Fibroblast of lung (primary cell): ENCODE measurements at places on chromosomes 3 and 15. TPM values are rescaled to one million over a fixed set of nuclear protein-coding genes. Genes with fewer than 3 reads are reported as not detected.
A peak's percentile ranks its signal among the peaks of the same experiment; 100 is the strongest.

DNA sequence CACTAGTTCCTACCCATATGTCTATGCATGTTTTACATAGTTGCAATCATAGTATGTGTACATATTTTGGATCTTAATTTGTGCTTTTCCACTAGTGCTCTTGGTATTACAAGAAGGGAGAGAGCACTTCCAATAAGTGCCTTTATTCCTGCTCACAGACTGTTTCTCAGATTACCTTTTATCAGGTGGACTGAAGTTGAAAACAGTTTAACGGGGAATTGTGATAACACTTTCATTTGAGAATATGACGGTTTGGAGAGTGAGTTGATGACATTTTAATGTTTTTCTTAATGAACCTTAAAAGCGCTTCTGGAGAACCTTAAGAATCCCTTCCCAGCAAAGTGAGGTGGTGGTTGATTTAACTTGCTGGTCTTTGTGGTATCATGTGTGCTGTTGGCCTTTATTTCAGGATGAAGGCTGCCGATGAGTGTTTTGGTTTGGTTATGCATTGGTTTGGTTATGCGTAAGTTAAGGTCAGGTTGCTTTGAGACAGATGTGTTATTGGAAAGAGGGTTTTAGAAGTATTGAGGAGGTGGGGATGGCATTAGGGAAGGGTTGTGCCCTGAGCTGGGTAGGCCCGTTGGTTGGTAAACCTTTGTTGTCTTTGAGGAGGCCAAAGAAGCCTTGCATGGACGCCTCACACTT, 2.8 kb downstream of the EDEM1 start:
- H3K4me3 ChIP-seq: peak overlapping the region; percentile 90
- no peak for DNase-seq

GRCh38 chr3:81095956-81096355, 665.5 kb downstream of the GBE1 start:
- H3K27me3 ChIP-seq: no peaks in the 10 kb centered on the region
- no peaks in the 10 kb centered on the region for H3K36me3 ChIP-seq
- no peaks in the 10 kb centered on the region for H3K4me1 ChIP-seq
- no peak overlapping the region for H3K4me3 ChIP-seq

- no peak for DNase-seq
- no peak overlapping the region for H3K4me3 ChIP-seq
- no peaks in the 10 kb centered on the region for H3K36me3 ChIP-seq
These were observed 110.4 kb downstream of the FILIP1L start for GRCh38 chr3:100003609-100004503.

GRCh38 chr15:31219221-31219620, 107.4 kb upstream of the KLF13 start:
- H3K36me3 ChIP-seq: no peaks in the 10 kb centered on the region
- no peak for DNase-seq
- no peak overlapping the region for H3K27ac ChIP-seq

DNA sequence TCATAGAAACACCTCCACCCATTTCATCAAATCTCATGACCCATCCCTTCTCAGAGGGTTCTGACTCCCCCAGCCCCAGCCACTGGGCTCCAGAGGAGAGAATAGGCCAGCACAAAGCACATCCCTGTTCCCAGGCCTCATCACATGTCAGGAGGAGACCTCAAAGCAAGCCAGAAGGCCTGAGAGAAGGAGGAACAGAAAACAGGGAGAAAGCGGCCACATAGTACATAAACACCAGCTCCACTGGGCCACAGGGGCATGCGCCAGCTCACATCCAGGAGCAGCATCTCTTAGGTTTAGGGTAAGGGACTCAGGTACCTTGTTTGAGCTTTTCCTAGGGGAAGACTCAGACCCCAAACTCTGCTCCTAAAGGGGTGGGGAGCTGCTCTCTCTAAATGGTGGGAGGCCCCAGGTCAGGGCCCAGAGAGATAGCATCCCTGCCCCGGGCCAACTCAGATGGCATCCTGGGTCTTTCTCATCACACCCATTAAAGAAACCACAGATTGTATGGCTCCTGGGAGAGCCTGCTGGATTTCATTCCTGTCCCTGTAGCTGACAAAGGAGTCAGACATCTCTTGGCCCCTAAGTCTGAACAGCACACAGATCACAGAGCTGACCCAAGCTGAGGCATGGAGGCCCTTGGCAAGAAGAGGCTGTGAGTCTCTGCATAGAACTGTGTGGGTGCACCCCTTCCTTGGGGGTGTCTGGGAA, 2.5 kb downstream of the SHF start:
- H3K4me1 ChIP-seq: no peaks in the 10 kb centered on the region
- no peak overlapping the region for H3K4me3 ChIP-seq
- DNase-seq: no peak
- peaks cover 16% of the 10 kb centered on the region for H3K27me3 ChIP-seq

DNA sequence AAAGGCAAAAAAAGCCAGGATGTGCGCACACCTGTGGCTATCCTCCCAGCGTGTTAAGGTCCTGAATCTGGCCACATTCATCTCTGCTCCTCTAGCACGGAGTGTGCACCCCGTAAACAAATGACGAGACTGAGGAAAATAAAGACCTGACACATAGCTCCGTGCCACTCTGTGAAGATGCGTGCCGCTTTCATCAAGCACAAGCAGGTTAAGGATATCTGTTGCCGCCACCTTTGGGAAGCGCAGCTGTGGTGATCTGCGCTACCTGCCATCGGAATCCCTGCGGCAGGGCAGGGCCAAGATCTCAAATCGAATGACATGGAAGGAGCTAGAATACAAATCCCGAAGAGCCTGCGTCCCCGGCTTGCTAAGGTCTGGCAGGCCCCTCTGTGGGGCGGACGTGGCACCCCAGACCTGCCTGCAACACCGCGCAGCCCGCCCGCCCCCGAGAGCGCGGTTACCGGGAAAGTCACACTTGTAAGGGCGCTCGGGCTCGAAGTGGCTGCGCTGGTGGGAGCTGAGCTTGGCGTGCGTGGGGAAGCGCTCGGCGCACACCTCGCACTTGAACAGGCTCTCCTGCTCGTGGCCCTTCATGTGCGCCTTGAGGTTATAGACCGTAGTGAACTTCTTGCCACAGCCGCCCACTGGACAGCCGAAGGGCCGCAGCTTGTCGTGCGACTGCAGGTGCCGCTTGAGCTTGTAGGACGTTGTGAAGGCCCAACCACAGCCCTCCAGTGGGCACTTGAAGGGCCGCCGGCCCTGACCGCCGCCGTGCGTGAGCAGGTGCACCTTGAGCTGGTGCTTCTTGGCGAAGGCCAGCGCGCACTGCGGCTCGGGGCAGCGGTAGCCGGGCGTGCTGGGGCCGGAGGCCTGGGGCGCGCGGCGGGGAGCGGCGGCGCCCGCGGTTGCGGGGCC, 936 bp downstream of the ZXDC start:
- peak overlapping the region; percentile 68 for H3K27ac ChIP-seq
- DNase-seq: peak; percentile 41
- no peaks in the 10 kb centered on the region for H3K27me3 ChIP-seq

DNA sequence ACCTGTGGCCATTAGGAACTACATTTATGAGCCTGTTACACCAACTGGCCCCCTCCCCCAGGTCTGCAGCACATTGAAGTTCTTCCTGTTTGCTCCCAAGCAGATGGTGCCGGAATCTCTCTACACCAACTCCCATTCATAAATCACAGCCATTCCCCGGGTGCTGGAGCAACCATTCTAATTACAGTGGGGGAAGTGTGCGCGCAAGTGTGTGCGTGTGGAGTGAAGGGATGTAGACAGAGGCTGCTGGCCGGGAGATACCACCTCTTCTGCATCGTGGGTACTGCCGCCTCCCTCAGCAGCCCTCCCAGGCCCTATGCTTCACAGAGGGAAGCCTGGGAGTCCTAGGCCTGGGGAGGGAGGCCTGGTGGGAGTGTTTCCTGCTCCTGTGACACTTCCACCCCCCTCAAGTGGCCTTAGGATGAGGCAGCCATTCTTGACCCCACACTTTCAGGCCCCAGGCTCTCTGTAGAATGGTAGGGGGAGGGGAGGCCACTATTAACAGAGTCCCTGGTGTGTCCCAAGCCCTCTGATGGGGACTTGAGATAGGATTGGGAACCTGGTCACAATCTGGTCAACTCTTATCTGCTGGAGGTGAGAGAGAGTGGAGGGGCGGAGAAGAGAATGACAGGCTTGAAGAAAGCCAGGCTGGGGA, 69.1 kb downstream of the MAGEF1 start:
- no peaks in the 10 kb centered on the region for H3K4me1 ChIP-seq
- no peak overlapping the region for H3K27ac ChIP-seq
- H3K36me3 ChIP-seq: no peaks in the 10 kb centered on the region

- no peaks in the 10 kb centered on the region for H3K27me3 ChIP-seq
- no peak overlapping the region for H3K4me3 ChIP-seq
- H3K36me3 ChIP-seq: no peaks in the 10 kb centered on the region
These were observed 424.7 kb downstream of the CNTN4 start for GRCh38 chr3:2523281-2523836.

- H3K36me3 ChIP-seq: no peaks in the 10 kb centered on the region
- peaks cover 9% of the 10 kb centered on the region for H3K4me1 ChIP-seq
- no peak overlapping the region for H3K4me3 ChIP-seq
- H3K27ac ChIP-seq: no peak overlapping the region
These were observed 61.7 kb downstream of the FNDC3B start for GRCh38 chr3:172101107-172101506.

- H3K4me3 ChIP-seq: no peak overlapping the region
- H3K27me3 ChIP-seq: no peaks in the 10 kb centered on the region
- no peaks in the 10 kb centered on the region for H3K4me1 ChIP-seq
- no peak for DNase-seq
- H3K36me3 ChIP-seq: no peaks in the 10 kb centered on the region
These were observed 61.3 kb upstream of the RAB6B start for GRCh38 chr3:133956982-133957381.

GRCh38 chr3:32778389-32778788, 39.4 kb upstream of the TRIM71 start:
- H3K27me3 ChIP-seq: no peaks in the 10 kb centered on the region
- no peak overlapping the region for H3K27ac ChIP-seq
- DNase-seq: no peak
- no peaks in the 10 kb centered on the region for H3K4me1 ChIP-seq

- no peak overlapping the region for H3K4me3 ChIP-seq
- DNase-seq: no peak
- H3K36me3 ChIP-seq: peaks cover 24% of the 10 kb centered on the region
- no peaks in the 10 kb centered on the region for H3K4me1 ChIP-seq
These were observed 6.9 kb upstream of the GHRL start for GRCh38 chr3:10299679-10300078.

DNA sequence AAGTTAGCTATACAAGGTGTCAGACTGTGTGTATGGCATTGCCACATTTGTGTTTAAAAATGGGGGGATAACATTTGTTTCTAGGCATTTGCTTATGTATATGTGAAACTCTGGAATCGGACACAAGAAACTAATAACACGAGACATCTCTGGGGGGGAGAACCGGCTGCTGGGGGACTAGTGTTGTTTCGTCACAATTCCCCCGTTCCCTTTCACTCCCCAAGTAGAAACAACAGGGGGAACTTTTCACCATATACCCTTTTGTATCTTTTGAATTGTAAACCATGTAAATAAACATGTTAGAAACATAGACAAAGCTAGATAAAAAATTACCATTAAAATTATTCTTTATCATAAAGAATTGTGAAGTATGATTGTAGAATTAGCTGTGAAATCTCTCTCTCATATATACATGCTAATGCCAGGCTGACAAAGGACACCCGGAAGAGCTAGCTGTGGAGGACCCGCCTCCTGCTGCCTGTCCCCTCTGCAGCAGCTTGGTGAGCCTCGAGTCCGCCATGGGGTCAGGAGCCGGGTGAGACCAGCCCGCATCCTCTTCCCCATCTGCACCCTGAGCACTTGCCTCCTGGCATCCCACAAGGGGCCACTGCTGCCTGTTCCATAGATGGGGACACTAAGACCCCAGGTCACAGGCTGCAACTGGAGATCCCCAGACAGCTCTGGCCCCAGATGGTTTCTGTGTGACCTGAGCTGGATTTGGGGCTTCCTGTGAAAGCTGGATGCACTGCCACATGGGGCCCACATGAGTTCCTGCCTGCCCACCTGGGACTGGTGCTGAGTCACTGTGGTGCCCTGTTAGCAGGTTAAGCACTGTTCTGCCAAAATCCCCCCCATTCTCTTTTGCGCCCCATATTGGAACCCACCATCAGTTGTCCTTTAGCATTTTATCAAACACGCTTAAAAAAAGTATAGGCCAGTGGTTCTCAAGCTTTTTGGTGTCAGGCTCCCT, 91.6 kb downstream of the IQSEC1 start:
- H3K27me3 ChIP-seq: no peaks in the 10 kb centered on the region
- no peak for DNase-seq

GRCh38 chr3:100536093-100536492, 43.7 kb downstream of the TMEM45A start:
- H3K27ac ChIP-seq: no peak overlapping the region
- no peaks in the 10 kb centered on the region for H3K27me3 ChIP-seq
- no peak for DNase-seq
- no peaks in the 10 kb centered on the region for H3K36me3 ChIP-seq
- peaks cover 2% of the 10 kb centered on the region for H3K4me1 ChIP-seq
- H3K4me3 ChIP-seq: no peak overlapping the region

DNA sequence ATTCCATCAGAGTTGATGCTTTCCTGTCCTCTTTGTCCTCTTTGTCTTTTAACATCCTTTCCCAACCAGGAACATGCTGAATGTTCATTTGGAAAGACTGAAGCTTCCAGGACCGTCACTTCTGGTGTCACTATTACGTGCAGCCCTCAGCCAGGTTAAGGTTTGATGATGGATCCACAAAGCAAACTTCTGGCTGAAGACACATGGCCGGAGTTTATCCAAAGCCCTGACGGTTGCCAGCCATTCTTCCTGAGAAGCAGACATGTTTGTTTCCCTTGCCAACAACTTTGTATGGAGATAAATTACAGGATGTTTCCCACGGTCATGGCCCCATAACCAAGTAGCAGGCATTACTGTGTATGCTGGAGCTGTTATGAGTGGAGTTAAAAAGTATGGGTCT, 236.9 kb downstream of the THSD4 start:
- no peaks in the 10 kb centered on the region for H3K27me3 ChIP-seq
- no peak overlapping the region for H3K27ac ChIP-seq
- H3K4me1 ChIP-seq: no peaks in the 10 kb centered on the region
- H3K4me3 ChIP-seq: no peak overlapping the region
- no peak for DNase-seq

DNA sequence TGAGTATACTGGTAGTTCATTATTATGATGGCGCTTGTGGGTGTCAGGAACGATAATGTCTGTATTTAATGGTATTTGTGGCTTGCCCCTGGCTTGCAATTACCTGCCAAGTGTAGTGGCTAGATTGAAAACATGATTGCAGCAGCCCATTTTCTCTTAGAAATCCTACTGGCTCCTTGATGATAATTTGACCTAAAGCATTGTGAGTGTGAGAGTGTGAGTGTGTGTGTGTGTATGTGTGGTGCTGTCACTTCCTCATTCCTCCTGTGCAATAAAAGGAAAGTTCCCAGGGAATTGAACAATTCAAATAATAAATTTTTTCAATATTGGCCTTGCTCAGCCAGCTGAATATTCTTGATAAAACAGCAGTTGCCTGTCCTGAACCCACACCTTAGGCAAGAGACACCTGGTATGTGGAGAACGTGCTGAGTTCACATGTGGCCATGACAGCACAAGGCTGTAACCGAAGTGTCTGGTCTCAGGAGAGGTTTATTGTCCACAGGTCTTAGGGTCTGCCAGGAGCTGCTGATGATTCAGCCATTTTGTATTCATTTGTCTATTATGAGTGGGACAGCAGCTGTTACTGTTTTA, 193.3 kb downstream of the CD47 start:
- H3K27me3 ChIP-seq: no peaks in the 10 kb centered on the region
- H3K27ac ChIP-seq: no peak overlapping the region
- peak; percentile 23 for DNase-seq
- no peaks in the 10 kb centered on the region for H3K36me3 ChIP-seq
- no peak overlapping the region for H3K4me3 ChIP-seq

GATA2 gene
- total RNA-seq: 0.51 and 0.83 TPM in 2 replicates

CLDN1 gene
- 2.6 and 7.1 TPM in 2 replicates for total RNA-seq

FSD2 gene
- total RNA-seq: not detected in 2 replicates

SST gene
- total RNA-seq: not detected in 2 replicates

SCG3 gene
- total RNA-seq: not detected in 2 replicates

CACNA1D gene
- total RNA-seq: 0.17 and 0.77 TPM in 2 replicates

NR2E3 gene
- 0.77 and 1.3 TPM in 2 replicates for total RNA-seq

MOBP gene
- total RNA-seq: not detected in 2 replicates
